ENCODE measurements at places on chromosomes 2 and 18.

DNA sequence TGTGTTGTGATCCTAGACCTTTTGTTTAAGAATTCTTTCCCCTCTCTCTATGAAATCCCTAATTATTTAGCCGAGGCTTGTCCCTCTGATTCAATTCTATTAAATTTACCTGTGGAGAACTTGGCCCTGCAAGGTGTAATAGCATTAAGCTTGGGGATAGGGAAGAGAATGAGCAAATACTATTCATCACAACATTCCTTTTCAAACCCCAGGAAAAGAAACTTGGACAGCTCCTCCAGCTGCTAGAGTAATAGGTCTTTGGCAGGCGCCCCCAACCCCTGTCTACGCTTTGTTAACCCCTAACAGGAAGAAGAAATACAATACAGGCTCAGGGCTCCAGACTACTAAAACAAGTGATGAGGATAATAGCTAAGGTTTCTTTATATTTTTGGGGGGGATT is 957.0 kb downstream of the CPS1 start:
- no peak for DNase-seq

DNA sequence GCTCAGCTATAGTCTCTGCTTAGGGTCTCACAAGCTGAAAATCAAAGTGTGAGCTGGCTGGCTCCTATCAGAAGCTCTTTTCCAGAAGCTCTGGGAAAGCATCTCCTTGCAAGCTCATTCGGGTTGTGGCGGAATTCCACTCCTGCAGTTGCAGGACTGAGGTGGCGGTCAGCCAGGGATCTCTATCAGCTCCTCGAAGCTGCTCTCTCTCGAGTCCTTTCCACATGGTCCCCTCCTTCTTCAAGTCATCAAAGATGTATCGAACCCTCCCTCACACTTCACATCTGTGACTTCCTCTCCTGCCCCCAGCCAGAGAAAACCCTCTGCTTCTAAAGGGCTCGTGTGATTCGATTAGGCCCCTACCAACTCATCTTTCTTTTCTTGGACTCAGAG is 141.7 kb downstream of the ZFP36L2 start:
- no peak for DNase-seq

GRCh38 chr18:56505293-56505692 is 133.1 kb downstream of the TXNL1 start:
- no peak for DNase-seq

- DNase-seq, result no peak
These were observed 18.8 kb downstream of the PID1 start for GRCh38 chr2:229252280-229252679.

DNA sequence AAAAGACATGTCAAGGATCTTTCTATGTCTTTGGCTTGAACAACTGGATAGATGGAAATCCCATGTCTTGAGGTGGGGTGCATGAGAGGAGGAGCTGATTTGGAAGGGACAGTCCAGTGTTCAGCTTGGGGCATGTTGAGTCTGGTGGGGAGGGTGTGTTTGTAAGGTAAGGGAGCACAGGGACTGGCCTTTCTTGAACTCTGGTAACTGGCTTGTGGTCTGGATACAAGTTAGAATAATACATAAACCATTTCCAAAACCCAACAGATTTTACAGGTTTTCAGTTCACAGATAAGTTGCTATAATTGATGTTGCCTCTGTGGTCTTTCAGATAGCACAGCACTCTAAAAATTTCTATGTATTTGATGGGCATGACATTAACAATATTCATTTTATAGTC is 24.2 kb downstream of the RHBDD1 start:
- DNase-seq, result no peak

Measured in GM18507 (cell line).